NCI-H69 (cell line): ENCODE measurements at places on chromosomes 11 and 22.

DNA sequence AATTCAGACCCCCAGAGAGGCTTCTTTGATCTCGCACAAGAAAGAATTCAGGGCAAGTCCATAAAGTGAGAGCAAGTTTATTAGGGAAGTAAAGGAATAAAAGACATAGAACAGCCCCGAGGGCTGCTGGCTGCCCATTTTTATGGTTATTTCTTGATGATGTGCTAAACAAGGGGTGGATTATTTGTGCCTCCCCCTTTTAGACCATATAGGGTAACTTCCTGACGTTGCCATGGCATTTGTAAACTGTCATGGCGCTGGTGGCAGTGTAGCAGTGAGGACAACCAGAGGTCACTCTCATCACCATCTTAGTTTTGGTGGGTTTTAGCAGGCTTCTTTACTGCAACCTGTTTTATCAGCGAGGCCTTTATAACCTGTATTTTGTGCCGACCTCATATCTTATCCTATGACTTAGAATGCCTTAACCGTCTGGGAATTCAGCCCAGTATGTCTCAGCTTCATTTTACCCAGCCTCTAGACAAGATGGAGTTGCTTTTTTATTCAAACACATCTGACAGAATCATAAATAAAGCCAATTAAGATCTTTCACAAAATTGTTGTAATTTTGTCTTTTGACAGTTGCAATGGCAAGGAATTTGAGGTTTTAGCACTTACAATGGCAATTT lies 7.6 kb downstream of the DDIAS start:
- DNase-seq: no peak

GRCh38 chr11:21007297-21007696 lies 337.9 kb downstream of the NELL1 start:
- DNase-seq: no peak

- DNase-seq: peak; percentile 59
Measured at GRCh38 chr11:66081505-66081904, 11.4 kb downstream of the PACS1 start.

DNA sequence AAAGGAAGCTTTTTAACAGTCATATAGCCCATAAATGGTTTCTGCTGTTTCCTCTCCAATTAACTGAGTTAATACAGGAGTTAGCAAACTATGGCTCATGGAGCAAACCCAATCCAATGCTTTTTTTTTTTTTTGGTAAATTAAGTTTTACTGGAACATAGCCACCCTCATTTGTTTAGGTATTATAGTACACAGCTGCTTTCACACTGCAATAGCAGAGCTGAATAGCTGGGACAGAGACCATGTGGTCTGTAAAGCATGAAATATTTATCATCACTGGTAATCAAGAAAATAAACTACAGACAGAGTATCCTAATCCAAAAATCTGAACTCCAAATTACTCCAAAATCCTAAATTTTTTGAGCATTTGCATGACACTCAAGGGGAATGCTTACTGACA lies 53.7 kb downstream of the RDX start:
- DNase-seq: no peak
